ENCODE measurements at places on chromosomes 13 and 19.
A peak's percentile ranks its signal among the peaks of the same experiment; 100 is the strongest.

DNA sequence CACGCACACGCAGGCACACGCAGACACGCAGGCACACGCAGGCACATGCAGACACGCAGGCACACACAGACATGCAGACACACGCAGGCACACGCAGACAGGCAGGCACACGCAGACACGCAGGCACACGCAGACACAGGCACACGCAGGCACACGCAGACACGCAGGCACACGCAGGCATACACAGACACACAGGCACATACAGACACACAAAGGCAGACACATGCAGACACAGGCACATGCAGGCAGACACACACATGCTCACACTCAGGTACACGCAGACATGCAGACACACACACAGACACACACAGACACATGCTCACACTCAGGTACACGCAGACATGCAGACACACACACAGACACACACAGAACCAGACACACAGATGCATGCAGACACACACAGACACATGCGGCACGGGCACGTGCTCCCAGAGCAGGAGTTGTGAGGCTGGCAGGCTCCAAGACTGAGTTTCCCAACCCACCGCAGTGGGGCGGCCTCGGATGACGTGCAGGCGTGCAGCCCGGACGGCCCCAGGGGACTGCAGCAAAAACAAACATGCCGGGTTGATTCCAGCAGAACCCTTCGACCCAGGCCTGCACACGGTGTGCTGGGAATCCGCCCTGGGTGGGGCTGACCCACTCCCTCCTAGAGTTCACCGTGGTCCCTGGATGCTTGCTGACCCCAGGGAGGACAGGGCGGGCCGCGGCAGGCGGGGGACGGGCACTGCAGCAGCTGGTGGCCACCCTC lies 100.0 kb downstream of the GADD45B start:
- no peak for DNase-seq

- no peak for DNase-seq
Measured at GRCh38 chr13:23852351-23852750, 36.8 kb downstream of the MIPEP start.

DNA sequence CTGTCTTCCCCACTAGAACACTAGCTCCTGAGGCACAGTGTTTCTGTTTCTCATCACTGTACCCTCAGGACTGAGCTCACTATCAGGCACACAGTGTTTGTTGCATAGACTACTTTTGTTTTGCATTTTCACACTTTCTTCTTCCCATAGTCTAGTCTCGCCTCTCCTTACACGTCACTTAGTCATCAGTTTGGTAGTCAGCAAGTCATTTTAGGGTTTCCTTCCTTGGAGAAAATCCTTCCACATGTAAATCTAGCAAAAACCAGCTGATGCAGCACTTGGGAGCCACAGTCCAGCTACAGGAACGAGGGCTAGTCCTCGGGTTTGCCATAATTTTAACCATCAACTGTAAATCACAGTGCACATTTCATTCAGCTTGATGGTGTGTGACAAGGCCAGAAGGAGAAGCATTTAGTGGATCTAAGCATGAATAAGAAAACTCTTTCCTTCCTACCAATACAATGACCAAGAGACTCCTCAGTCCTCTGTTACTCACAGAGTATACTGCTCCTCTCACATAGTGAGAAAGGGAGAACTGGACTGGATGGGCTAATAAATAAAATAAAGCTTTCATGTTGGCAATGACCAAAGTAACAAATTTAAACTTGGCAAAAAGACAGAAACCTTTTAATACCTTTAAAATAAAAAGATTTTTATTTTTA lies 221.0 kb downstream of the KLF12 start:
- no peak for DNase-seq

DNA sequence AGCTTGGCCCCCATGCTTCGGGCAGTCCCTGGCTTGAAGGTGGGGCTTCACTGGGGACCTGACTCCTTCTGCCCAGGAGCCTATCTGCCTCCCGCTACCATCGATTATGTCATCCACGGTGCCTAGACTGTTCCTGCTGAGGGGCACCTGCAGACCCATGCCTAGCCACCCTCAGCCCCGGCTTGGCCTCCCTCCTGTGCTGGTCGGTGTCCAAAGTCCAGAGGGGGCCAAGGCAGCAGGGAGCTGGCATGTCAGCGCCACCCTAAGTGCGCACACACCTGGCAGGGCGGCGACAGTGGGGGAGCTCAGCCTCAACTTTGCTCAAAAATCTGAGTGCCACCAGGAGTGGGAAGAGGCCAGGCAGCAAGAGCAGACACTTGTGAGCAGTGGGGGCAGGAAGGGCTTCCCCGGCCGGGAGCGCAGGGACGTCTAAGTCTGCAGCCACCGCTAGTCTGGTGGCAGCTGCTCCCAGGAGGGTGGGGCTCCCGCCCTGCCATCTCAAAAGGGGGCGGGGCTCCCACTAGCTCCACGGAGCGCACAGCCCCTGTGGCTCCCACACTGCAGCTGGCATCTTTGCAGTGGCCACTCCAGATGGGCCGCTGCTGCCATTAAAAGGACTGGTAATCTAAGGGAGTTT lies 13.5 kb upstream of the URAD start:
- no peak for DNase-seq

DNA sequence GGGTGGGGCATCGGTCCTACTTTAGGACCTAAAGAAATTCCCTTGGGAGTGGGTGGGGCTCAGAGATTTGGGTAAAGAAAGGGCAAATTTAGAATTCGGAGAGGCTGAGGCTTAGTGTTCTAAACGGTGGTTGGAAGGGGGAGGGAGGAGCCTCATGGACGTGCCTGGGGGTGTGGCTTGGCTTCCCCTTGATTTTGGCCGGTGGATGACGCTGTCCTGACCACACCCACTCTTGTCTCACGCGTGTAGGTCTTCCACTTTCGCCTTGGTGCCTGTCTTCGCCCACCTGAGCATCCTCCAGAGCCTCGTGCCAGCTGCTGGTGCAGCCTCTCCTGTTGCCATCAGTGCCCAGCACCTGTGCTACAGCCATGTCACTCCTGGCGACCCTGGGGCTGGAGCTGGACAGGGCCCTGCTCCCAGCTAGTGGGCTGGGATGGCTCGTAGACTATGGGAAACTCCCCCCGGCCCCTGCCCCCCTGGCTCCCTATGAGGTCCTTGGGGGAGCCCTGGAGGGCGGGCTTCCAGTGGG lies 1.2 kb upstream of the NUP62 start:
- DNase-seq = peak; percentile 78

DNA sequence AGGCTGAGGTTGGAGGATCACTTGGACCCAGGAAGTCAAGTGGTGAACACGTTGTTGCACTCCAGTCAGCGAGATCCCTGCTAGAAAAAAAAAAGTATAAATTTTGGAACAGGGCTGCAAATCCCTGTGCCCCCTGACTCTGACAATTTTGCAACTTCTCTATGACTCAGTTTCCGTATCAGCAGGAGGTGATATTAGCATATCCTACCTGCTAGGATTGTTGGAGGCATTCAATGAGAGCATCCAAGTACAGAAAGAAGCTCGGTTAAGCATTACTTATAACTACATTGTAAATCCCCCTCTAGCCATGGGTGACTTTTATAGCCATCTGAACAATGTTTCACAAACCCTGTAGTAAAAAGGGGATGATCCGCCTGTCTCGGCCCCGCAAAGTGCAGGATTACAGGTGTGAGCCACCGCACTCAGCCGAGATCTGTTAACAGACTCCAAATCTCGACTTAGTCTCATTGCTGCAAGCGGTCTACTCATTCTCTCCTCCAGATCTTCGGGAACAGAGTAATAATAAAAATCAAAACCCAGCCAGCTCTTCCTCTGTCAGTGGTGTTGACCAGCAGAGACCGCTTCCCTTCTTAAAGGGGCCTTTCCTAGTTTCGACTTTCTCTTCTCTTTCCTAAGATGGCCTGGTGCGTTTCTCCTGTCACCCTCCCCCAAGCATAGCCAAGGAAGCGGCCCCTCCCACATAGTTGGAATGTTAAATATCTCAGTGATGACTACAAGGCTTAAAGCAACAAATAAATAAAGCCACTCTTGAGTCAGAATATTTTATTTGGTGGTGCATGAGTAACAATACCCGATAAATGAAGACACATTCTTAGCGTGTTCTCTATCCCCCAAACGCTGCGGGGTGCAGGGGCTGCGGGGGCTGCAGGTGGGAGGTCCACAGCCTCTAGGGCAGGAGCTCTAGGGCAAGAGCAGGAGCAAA lies 10.3 kb upstream of the BICRA start:
- DNase-seq = no peak

DNA sequence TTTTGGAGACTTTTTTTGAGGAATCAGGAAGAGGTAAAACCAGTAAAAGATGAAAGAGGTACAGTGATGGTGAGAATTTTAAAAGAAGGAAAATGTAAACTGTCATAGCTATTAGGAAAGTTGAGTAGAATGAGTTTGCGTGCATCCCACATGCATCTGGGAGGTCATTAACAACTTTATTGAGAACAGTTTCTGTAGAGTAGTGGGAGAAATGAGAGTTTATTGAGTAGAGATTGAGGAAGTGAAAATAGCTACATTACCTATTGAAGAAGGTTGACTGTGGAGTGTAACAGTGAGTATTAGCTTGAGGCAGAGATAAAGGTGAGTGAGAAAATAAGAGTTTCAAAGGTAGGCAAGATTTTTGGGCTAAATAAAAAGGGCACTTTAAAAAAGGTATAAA lies 38.7 kb downstream of the BRCA2 start:
- DNase-seq = no peak
